ENCODE measurements at places on chromosomes 11 and 22.

DNA sequence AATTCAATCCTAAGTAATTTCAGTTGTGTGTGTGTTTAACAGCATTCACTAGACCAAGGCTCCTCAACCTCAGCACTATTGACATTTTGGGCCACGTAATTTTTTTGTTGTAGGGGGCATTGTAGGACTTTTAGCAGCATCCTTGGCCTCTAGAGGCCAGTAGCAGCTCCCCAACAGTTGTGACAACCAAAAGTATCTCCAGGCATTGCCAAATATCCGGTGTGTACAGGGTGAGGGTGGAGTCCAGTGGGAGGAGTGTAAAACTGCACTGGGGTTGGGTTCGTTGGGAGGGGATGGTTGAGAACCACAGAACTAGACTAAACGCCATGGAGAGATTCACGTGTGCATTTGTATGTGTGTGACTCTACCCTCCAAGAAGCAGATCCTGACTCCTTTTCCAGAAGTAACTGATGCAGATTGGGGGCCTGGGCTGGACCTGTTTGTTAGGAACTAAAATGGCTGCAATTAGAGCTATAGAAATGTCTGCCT, 5.9 kb upstream of the PHF21A start:
- peak; percentile 84 for DNase-seq

- DNase-seq, result peak; percentile 78
Observed at GRCh38 chr11:78424334-78425270, 7.0 kb upstream of the GAB2 start.

GRCh38 chr11:1306186-1307162, 3.0 kb downstream of the TOLLIP start:
- no peak for DNase-seq

DNA sequence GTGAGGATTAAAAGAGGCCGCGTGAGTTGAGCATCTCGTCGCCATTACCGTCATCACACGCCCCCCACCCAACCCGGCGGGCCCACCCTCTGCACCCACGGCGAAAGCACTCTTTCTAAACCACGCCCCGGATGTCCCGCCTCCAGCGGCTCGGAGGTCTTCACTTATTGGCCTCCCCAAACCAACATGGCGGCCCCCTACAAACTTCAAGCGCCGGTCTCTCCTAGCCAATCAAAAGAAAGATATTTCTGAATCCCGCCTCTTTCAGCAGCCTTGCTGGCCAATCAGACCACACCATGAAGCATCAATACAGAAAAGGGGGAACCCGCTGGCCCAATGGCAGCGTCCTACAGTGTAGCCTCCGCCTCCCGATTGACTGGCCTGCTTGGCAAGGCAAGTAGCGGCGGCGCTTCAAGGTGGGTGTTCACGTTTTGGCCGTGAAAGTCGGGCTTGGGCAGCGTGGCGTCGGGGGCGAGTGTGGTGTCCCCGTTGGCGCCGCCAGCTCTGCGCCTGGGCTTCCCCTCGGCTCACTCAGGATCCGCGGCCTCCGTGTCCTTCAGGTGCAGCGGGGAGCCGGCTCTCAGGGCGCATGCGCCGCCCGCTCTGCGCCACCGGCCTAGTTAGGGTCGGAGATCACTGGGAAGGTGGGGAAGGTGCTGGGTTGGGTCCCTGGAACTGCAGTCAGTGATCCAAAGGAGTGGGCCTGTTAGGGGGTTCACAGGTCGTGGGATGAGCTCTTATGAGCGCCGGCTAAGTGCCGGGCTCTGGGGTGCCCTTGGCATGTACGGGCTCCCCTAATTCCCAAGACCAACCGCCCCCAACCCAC, at the start of gene NDUFS8:
Gene NDUFS8, plus strand, starts transcription at position 364 of the 826 bp plus-strand sequence. CDS start 1,471 bp downstream, outside the sequence.
- DNase-seq, result peak; percentile 99

DNA sequence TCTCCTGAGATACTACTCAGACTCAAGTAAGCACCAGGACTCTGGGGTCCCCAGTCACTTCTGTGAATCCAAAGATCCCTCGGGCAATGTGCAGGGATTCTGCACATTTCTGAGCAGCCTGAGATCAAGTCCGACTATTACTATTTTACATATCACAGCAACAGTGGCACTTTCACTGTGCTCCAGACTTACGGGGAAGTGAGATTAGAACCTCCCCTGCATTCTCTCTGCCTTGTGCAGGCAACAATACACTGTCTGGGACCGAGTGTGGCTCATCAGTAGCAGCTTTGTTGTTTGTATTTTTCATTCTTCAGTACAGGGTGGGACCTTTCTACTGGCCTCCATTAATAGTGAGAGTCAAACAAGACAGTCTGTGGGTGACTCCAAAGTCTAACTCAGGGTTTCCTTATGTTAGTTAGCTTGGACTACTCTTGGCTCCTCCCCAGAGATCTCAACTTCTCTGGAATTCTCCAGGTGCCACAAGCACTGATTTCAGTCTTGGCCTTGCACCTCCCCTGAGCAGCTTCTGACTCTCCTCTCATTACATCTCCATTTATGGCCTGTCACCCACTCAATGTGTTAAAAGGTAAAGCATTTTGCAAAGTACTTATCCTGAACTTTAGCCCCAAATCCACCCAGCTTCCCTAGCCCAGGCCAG, 76.2 kb upstream of the TOP3B start:
- no peak for DNase-seq

- DNase-seq, result peak; percentile 62
Observed at GRCh38 chr11:13120691-13121090, 111.6 kb downstream of the RASSF10 start.

DNA sequence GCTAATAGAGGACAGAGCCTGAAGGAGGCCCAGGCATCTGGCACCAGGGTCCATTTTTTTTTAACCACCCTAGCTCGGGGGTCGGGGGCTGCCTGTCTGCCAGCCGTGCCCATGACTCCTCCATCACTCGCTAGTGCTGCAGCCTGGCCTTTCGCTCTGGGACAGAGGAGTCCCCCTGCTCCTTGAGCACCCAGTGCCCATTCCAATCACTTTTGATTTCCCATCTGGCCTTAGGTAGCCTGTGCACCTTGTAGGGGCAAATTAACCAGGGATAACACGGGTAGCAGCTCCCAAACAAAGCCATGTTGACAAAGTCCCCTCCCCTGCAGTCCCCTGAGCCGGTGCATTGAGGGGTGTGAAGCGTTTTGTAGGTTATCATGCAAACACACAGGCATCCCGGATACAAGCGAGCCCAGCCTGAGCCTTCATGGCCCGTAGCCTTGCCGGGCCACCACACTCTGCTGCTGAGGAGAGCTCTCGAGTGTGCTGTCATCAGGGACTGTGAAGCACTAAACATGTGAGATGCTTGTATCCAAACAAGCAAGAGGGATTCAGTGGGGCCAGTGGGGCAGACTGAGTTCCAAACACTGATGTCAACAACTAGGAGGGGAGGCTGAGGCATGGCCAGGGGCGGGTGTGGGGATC, 208.7 kb downstream of the DSCAML1 start:
- DNase-seq, result no peak

DNA sequence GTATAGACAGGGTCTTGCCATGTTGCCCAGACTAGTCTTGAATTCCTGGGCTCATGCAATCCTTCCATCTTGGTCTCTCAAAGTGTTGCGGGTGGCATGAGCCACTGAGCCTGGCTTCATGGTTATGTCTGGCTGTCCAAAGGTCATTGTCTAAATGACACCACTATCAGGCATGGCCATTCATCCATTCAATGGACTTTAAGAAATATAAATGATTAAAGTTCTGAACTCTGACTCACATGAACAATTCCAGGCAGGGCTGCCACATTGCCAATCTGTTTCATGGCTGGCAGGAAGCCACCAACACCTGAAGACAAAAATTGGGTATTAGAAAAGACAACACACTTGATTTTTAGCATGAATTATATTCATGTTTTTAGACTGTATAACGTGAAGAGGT, 4.1 kb downstream of the RTCB start:
- no peak for DNase-seq

DNA sequence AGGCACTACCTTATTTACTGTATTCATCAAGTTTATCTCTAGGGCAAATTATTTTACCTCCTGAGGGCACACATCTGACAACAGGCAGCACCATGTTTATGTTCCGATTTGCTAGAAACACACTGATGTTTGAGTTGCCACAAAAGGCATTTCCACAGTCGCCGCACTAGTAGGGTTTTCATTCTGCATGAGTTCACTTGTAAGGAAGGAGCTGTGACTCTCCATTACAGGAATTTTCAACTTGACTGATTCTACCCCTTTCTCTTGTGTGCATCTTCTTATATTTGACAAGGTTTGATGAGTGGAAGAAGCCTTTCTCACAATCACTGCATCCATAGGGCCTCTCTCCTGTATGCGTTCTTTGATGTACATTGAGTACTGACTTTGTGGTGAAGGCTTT, 455.9 kb upstream of the CNTN5 start:
- DNase-seq, result peak; percentile 21

- DNase-seq, result no peak
Observed at GRCh38 chr11:118174006-118174567, 2.4 kb downstream of the SCN2B start.

- DNase-seq, result peak; percentile 33
Observed at GRCh38 chr22:49961005-49961600, 531 bp downstream of the PIM3 start.

DNA sequence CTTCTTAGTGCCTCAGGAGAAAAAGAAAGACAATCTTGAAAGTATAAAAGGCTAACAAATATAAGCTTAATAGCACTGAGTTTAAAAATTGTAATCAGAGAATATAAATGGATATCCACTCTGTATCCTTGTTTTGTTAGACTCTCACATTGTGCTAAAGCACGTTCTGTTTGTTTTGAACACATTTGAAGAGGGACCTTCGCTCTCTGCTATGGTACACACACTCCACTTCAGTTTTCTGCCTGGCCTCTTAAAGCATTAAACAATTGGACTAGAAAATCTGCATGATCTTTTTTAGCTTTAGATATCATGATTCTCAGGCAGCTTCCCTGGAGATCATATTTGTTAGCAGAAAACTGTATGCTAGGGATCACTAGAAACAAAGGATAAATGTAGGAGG, 40.3 kb upstream of the PGR start:
- no peak for DNase-seq

DNA sequence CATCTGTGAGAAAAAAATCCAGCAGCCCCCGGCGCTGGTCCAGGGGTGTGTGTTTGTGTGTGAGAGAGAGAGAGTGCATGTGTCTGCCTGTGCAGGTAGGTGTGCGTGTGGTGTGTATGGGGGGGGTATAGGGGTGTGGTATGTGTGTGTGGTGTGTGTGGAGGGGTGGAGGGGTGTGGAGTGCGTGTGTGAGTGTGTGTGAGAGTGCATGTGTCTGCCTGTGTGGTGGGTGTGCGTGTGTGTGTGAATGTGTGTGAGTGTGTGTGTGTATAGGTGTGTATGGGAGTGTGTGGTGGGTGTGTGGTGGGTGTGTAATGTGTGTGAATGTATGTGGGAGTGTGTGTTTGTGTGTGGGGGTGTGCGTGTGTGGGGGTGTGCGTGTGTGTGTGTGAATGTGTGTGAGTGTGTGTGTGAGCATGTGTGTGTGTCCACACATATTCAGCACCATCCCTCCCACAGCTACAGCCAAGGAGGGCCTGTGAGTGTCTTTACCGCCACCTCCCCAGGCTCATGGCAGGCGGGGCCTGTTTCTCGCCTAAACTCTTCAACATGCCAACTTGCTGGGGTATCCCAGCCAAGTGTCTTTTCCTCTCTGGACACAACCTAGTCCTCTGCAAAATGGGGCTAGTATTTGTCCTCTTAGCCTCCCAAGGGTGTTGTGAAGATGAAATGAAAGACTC, 11.9 kb downstream of the LMO1 start:
- no peak for DNase-seq

DNA sequence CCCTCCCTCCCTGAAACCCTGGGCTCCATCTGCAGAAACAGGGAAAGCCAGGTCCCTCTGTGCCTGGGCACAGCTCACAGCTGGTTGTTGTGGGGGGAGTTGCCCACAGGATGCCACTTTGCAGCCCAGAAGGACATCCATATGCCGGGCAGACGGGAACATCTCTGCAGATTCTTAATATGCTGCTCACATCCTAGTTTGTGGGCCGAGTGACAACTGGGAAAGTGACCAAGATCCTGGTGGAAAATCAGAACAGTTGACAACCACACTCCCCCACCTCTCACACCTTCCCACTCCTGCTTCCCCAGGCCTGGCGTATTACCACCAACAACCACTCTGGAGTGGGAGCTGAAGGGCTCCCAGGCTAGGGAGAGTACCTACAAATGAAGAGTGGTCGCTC, 7.3 kb upstream of the SCGB1A1 start:
- no peak for DNase-seq

GRCh38 chr11:11710556-11710955, 88.8 kb upstream of the GALNT18 start:
- DNase-seq, result no peak

- DNase-seq, result no peak
Observed at GRCh38 chr11:48004456-48004855, 24.1 kb downstream of the PTPRJ start.

DNA sequence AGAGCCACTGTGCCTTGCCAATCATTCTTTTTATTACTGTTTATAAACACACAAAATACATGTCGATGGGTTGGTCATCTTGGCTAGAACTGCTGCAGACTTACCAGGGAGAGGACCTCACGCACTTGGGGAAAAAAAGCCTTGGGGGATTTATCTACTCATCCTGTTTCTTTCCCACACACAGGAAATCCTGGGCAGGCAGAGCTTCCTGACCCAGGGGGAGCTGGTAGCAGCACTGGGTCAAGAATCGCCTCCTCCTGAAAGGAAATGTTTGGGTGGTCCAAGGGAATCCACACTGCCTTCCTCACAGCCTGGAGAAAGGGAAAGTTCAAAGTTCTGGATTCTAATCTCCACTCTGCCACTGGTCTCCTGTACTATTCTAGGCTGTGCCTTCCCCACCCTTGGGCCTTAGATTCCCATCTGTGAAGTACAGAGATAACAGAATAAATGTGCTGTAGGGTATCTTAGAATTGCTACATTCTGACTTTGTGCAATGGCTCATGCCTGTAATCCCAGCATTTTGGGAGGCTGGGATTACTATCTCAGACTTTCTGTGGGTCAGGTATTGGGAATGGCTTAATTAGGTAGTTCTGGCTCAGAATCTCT, 31.2 kb upstream of the SMTN start:
- no peak for DNase-seq

GRCh38 chr11:17821648-17822400, 87.2 kb downstream of the KCNC1 start:
- peak; percentile 22 for DNase-seq

DNA sequence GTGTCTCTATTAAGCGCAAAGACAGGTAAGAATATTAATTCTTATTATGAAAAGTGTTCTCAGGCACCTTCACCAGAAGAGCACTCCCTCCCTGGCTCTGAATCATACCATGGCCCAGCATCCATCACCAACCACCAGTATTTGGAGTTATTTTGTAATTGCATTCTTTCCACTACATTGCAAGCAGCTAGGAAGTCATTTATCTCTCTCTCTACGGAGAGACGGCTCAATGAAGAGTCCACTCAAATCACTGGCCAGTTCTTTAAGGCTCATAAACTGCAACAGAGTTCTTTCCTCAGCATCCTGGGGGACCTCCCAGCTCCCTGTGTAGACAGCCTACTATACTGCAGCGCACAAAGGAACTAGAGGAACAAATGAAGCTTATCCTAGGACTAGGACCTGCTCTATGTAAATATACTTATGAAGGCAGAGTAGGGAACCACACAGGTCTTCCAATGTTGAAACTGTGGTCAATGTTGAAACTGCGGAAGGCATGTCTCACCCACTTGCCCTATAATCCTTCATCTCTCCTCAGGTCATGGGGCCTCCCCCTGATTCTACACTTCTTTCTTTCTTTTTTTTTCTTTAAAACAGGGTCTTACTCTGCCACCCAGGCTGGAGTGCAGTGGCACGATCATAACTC, 63.4 kb downstream of the AAMDC start:
- peak; percentile 88 for DNase-seq

- no peak for DNase-seq
Observed at GRCh38 chr11:6608726-6609501, 3.1 kb downstream of the TAF10 start.

- no peak for DNase-seq
Observed at GRCh38 chr11:76166314-76166713, 40.0 kb downstream of the WNT11 start.

GRCh38 chr11:94766713-94767206, 1.4 kb upstream of the AMOTL1 start:
- no peak for DNase-seq

All from iris pigment epithelial cell (primary cell).